Foreskin keratinocyte (primary cell): ENCODE measurements at places on chromosomes 2 and 18. TPM values are rescaled to one million over a fixed set of nuclear protein-coding genes. Genes with fewer than 3 reads are reported as not detected.

ALK gene
- not detected in 2 replicates for polyA plus RNA-seq

DNA sequence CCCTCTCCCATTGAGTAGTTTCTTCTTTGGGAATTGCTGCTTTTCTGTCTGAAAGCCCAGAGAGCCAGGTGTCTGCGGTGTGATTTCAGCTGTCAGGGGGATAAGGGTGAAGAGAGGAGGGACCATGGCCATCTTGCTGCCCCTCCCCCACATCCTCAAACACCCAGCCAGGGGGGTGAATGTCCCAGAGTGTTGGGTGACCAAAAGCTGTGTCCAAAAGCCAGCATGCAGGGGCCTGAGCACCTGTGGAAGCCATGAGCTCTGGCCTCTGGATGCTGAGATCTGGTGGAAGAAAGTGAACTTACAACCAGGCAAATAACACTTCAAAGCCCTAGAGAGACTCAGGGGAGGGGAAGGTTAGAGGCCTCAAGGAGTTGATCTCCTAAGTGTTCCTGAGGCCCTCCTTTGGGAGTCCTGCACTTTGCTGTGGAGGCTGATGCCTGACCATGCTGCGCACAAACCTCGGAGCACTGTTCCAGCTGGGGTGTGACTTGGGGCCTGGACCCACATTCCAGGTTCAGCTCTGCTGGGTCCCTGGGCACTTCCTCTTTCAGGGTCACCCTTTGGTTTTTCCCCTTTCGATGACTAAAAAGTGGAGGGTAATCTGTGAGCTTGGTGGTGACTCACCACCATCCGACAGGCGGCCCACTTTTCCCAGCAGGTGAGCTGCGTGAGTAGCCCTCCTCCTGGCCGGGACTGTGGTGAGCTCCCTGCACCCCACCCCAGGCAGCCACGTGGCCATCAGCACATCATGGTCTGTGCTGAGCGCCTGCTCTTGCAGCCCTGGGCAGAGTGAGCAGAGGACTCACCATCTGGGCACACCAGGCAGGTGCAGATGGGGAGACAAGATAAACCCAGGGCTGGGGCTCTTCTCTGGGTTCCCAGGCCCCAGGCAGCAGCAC is 66.8 kb upstream of the FOSL2 start:
- peak; percentile 67 for DNase-seq

HOXD12 gene
- polyA plus RNA-seq: not detected in 2 replicates

IGFBP5 gene
- 0.07 and 0.19 TPM in 2 replicates for polyA plus RNA-seq

DNA sequence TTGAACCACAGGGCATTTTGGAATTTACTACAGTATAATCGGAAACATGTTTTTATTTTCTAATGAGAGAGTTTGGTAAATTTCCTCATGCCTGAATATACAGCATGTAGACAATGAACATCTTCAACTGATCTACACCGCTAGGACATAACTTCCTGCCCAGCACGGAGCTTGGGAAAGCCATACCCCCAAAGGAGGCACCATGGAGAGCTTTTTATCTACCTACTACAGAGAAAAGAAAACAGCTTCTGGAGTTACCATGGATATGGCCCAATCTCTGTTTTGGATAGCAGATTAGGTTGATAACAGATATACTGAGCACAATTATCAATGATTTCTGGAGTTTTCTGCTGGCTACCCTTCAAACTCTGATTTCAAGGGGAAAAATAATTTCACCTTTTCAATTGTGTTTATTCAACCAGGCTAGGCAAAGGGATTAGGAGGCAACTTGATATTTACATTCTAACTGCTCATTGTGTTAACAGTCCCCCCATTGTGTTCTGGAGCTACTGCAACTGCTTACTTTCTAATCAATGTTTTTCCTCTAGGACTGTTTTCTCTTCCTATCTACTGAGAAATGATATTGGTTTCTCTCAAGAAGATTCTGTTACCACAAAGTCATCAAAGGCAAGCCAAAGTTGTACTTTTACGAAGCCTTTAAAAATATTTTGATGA is 123.0 kb upstream of the ARHGAP28 start:
- no peak for DNase-seq

DNA sequence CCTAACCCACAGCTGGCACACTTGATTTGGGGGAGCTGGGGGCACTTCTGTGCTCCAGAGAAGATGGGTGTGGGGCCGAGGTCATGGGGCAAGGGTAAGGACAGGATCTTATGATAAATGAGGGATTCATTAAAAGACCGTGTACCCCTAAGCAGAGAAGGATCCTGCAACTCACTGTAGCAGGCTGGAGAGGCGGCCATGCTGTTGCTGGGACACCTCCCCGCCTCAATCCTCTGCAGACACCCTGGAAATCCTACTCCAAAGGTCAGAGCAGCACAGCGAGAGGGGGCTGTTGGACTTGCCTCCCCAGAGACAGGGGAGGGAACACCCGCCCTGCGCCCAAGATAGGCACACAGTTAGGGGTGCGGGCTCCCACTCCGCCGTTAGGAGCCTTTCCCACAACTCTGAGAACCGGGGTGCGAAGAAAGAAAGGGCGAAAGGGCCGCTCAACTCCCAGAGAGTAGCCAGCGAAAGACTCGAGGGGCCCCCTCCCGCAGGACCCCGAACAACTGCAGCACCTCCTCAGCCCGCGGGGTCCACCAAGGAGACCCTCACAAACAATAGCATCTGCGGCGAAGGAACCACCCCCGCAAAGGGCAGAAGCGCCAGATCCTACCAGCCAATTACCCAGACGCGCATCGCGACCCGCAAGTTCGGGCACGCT is 1.4 kb downstream of the PARD6G start:
- DNase-seq: no peak

GALNT13 gene
- not detected in 2 replicates for polyA plus RNA-seq

DNA sequence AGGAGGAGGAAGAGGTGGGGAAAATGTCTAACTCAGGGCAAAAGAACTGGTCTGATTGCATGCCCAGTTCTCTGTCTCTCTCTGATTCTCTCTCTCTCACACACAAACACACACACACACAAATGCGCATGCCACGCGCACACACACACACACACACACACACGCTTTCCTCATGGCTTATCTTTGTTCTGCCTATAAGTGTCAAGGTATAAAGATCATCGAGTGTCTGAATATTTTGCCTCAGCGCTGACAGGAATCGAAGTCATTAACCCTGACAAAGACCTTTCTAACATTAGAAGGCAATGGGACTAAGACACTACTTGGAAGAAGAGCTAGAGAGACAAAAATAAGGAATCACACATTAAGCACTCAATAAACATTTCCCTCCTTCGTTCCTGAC is 497.1 kb upstream of the KLHL29 start:
- DNase-seq: no peak

- no peak for DNase-seq
Observed at GRCh38 chr18:64991102-64991501, 759.7 kb upstream of the CDH7 start.

- DNase-seq: no peak
Observed at GRCh38 chr2:47211497-47212011, 56.4 kb upstream of the STPG4 start.

DNA sequence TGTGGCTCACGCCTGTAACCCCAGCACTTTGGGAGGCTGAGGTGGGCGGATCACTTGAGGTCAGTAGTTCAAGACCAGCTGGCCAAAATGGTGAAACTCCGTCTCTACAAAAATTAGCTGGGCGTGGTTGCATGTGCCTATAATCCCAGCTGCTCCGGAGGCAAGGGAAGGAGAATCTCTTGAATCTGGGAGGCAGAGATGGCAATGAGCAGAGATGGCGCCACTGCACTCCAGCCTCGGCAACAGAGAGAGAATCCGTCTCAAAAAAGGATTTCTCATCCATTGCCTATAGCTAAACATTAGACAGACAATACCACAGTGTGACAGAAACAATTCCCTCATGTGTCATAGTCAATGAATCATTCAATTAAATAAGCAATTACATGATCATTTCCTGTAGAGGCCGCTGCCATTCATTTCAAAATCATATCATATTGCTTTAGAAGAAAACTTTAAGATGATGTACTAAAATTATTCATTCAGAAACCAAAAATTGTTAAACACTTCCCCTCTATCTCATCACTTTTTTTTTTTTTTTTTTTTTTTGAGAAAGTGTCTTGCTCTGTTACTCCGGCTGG is 69.5 kb upstream of the TGIF1 start:
- DNase-seq: peak; percentile 83

DNA sequence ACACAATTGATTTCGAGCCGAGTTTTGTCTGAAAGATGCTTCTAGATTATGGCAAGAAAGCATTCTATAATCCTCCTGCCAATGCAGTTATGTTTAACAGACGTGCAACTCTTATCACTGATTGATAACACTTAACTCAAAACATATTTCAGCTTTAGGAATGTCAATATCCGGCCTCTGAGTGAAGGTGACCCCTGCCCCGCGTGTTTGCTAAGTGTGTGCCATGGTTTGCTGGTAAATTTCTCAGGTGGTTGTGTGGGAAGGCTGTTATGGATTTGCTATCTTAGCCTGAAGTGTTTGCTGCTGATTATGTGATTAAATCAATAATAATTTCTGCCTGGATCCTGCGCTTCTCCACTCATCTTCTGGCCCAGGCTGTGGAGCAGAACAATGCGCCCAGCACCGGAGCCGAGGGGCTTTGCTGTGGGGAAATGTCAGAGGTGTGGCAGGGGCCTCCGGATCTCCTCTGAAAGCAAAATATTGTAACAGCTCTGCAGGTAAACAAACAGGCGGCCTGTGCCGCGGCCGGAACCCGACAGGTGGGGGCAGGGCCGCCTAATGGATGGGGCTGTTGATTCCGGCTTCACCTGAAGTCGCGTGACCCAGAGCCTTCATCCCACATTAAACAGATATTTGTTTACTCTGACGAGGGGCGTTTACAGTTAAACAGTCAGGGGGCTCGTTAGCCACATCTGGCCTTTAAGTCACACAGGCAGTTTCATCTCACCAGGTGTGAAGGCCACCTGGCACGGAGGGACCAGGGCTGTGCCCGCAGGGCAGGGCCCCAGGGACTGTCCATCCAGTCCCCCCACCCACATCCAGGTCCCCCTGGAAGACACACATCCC is 210.7 kb upstream of the SALL3 start:
- DNase-seq: no peak

DNA sequence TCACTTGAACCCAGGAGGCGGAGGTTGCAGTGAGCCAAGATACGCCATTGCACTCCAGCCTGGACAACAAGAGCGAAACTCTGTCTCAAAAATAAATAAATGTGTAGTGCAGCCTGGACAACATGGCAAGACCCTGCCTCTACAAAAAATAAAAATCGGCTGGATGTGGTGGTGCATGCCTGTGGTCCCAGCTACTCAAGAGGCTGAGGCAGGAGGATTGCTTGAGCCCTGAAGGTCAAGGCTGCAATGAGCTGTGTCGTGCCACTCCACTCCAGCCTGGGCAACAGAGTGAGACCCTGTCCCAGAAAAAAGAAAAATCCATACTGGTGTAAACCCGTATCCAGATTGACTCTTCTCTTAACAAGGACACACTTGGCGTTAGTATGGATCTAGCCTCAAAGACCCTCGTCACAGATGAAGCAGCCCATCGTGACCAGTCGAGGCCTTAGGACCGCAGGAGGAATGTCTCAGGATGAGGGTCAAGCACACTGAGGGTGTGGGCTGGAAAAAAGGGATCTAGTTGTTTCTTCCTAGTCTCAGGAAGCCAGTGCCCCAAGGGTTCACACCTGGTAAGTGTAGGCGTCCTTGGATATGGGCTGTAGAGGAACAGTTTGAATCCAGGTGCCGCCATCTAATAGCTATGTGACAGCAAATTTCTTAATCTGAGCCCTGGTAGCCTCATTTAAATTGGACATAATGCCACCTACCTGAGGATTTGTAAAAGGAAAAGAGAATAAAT is 4.0 kb upstream of the GPBAR1 start:
- no peak for DNase-seq

TDRD15 gene
- polyA plus RNA-seq: not detected in 2 replicates

DNA sequence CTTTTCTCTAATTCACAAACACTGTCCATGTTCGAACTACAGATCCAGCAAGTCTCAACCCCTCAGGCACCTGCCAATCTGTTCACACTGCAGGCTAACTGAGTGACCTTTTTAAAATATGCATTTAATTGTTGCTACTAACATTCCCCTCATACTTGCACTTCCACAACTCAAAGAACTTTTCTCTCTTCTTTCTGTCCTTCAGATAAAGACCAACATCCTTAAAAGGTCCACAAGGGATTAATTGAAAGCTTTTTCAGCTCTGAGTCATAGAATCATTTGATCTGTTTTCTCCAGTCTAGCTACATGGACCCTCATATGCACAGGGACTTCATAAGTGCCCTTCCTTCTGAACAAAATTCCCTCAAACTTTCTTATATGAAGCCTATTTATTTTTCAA is 1321.2 kb downstream of the DPP10 start:
- no peak for DNase-seq

GRCh38 chr18:57980573-57981307 is 63.3 kb upstream of the NEDD4L start:
- peak; percentile 51 for DNase-seq
